ENCODE measurements at places on chromosomes 1 and 21. TPM values are rescaled to one million over a fixed set of nuclear protein-coding genes. Genes with fewer than 3 reads are reported as not detected.

GRCh38 chr1:160862203-160863060, at the start of gene CD244:
CD244 (minus strand) TSS chr1:160862887; CDS start chr1:160862677, 210 bp downstream.
- DNase-seq = no peak

DNA sequence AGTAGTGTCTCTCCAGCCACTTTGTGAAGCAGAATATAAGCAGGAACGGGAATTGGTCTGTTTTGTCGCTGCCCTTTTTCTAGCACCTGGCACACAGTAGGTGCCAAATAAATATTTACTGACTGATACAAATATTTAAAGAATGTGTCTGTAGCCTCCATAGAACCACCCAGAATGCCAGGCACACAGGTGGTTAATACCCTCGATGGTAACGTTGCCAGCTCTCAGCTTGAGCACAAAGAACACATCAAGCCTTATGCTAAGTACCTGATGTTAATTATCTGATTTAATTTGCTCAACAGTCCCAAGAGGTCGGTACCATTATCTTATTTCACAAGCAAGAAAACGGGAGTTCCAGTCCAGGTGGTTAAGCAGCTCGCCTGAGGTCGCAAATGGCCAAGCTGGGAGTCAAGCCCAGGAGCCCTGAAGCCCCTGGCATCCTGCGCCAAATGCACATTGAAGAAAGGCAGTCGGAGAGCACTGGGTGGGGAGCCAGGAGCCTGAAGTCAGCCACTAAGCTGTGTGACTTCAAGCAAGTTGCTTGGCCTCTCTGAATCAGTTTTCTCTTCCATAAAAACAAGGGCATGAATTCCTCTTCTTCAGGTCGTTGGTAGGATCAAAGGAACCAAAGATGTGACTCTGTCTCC, 26.4 kb downstream of the HSPG2 start:
- DNase-seq = no peak

DNA sequence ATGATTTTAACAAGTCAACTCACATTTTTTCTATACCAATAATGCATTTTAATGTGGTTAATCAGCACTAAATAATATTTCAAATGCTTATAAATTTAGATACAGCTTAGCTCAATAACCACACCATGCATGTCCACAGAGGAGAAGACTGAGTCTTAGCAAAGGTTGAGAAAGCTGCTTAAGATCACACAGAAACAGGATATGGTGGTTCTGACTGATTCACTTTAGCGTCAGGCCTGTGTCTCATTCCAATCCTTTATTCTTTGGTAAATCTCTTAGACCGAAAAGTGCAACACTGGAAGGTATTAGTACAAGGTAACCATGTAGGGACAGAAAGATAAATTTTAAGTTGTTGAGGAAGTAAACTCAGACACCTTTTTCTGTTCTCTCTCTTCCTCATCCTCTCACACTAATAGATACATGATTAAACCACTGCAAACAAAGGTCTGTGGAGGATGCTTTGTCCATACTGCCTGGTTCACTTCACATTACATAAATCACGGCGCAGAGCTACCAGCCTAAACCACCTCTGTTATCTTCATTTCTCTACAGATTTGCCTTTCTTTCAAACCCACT, 139.0 kb downstream of the DPYD start:
- no peak for DNase-seq

GRCh38 chr1:155697046-155697445, 8.2 kb downstream of the DAP3 start:
- DNase-seq = no peak

DNA sequence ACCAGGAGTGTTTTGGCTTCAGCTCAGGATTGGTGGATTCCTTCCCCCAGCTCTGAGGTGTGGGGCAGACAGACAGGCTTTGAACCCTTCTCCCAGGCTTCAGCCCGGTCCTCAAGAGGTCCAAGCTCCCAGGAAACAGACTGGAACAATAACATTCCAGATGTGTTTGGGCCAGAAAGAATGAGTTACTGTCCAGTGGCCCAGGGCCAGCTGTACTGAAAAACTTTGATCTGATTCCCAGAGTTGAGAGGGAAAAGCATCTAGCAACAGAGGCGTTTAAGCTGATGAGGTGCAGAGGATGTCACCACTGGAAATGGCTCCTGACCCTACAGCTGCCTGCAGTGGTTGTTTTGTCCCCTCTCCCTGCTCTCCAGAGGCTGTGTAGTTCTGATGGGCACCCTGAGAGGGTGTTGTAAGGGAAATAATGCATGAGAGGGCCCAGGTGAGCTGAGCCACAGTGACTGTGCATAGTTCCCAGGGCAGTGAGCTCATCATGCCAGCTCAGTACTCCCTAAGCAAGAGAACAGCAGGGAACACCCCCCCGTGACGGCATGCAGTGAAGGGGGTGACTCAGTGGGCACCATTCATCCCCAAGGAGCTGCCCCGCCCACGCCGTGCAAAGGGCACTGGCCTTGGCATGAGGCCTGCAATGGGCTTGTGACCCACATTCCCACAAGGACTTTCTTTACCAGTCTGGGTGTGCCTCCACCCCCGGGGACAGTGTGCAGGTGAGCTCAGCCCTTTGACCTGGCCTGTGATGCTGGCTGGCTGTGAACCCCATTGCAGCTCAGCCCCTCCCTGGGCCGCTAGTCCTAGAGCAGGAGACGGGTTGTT, 13.8 kb upstream of the SFN start:
- DNase-seq = peak; percentile 82

DNA sequence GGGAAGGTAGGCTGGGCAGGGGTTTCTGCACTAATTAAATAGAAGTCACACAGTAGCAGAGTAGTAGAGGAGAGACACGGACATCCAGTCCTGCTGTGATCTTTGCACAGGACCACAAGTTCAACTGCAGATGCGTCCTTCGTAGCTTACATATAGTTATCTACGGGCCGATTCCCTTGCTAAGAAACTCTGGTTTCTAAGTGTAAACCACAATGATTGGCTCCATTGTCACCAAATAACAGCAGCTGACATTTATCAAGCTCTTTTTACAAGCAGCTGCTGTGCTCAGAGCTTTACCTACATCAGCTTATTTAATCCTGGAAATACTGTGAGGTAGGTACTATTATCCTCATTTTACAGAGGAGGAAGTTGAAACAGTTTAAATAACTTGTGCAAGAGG, 3.1 kb downstream of the SLC45A3 start:
- no peak for DNase-seq

HSPA6 gene
- total RNA-seq = 0.12 TPM

- peak; percentile 67 for DNase-seq
Measured at GRCh38 chr1:84853741-84854721, 39.0 kb downstream of the LPAR3 start.

CAMK2N1 gene
- 18.2 TPM for total RNA-seq

GRCh38 chr1:31759298-31760023, 4.7 kb downstream of the ADGRB2 start:
- DNase-seq = no peak

DNA sequence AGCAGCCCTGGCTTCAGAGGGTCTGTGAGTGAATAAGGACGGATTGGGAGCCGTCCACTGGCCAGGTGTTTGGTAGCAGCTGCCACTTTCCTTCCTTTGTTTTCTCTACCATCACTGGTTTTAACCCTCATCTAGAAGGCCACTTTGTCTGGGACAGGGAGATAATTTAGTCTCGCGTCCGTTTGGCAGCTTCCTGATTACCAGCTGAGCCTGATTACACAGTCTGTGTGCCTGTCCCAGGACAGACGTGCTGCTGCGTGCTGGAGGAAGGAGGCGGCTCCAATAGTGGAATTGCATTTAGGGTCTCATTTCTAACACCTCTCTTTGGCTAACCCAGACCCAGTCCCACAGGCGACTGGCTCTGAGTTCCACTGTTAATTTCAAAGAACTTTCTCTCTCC, 24.6 kb upstream of the CASQ2 start:
- DNase-seq = no peak

DNA sequence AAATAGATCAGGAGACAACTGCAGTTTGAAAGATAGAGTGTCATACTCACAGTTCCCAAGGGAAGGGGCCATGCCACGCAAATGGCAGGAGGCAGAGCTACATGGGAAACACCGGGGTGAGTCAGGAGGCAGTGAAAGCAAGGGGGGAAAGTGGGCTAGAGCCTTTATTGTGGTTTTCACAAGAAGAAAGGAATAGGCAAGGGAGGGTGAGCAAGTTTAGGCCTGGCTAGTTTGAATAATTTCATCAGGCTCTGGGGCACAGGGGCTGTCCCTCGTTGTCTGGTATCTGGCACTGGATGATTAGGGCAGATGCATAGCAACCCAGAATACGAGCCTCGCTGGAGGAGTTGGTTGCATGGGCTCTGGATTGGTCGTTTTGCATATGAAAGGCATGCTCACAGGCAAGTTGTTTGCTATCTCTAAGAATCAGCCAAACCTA, 17.0 kb upstream of the ITLN2 start:
- no peak for DNase-seq

GRCh38 chr21:41133874-41134522, 34.0 kb upstream of the BACE2 start:
- DNase-seq = no peak

TFAP2E gene
- total RNA-seq = 1.0 TPM

PPFIA4 gene
- total RNA-seq = 11.6 TPM

PODN gene
- not detected for total RNA-seq

- no peak for DNase-seq
Measured at GRCh38 chr1:6198646-6199297, 623 bp downstream of the RPL22 start.

- DNase-seq = no peak
Measured at GRCh38 chr1:2210786-2211185, 16.2 kb upstream of the FAAP20 start.

GRCh38 chr1:226332947-226333346, 24.0 kb upstream of the LIN9 start:
- DNase-seq = no peak

HPCAL4 gene
- 0.07 TPM for total RNA-seq

- DNase-seq = no peak
Measured at GRCh38 chr21:44359396-44359795, 6.0 kb downstream of the TRPM2 start.

DNA sequence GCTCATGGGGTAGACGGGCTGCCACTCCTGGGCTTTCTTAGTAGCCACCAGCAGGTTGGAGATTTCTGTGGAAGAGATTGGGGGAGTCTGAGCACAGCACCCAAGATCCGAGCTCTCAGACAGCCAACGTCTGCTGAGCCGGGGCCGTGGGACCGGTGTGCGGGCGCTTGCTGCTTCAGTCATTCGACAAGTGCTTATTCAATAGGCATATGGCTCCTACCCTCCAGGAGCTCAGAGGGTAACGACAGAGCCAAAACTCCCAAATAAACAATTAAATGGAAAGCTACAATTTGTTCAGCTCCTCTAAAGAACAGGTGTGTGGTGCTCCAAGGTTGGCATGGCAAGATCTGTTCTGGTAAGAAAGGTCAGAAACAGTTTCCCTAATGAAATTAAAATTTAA, 106.0 kb downstream of the RAVER2 start:
- no peak for DNase-seq

Data from epithelial cell of proximal tubule (primary cell).